ENCODE measurements at places on chromosomes 5 and 9. TPM values are rescaled to one million over a fixed set of nuclear protein-coding genes. Genes with fewer than 3 reads are reported as not detected.

Gene ANXA6
- 795 TPM for total RNA-seq

Gene SPAG8
- total RNA-seq, result 1.4 TPM

Gene SLC24A2
- total RNA-seq, result 0.06 TPM

DNA sequence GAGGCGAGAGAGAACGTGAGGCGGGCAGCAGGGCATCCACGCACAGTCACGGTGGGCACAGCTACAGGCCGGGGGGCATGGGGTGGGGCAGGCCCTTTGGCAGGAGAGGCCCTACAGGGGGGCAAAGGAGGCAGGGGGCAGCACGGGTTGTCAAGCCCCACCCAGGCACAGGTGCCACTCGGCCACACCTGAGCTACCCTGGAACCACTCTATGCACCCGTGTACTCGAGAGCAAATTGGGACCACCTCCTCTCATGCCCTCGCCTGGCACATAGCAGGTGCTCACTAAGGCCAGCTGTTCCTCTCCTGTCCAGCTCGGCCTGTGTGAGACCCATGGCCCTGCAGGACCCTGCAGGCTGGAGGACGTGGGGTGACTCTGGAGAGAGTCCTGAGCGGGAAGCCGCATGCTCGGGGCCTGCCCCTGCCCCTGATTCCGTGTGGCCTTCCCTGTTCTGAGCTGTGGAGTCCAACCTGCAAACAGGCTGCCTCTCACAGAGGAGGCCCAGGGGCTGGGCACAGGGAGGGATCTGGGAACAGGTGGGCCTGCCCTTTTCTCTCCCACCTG, 31.4 kb upstream of the SARDH start:
- no peak for DNase-seq

- DNase-seq, result no peak
Observed at GRCh38 chr5:106085136-106085535, 1585.6 kb downstream of the EFNA5 start.

DNA sequence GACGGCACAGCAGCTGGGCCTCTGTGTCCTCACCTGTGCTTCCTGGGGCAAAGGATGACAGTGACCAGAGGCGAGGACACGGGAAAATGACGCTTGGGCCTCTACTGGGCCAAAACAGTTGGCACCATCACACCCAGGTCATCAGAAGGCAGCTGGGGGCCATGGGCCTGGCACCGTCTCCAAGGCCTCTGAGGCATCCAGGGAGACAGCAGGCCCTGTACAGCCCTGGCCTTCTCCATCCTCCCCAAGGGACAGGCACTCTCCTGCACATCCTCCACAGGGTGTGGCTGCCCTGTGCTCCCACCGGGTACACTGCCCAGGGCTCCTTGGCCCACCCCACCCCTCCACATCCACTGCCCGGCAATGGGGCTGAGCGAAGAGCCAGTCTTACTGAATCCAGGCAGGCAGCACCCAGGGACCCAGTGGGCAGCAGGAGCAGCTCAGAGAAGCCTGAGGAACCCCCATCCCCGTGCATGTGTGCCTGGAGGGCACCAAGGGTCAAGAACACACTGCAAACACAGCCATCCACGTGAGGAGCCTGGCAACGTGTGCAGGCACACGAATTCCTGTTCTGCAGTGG, 4.0 kb downstream of the LPCAT1 start:
- DNase-seq, result no peak

All from LHCN-M2 (cell line).